ENCODE measurements at places on chromosomes 1 and 21. TPM values are rescaled to one million over a fixed set of nuclear protein-coding genes. Genes with fewer than 3 reads are reported as not detected.
A peak's percentile ranks its signal among the peaks of the same experiment; 100 is the strongest.

GRCh38 chr1:46442317-46443161 lies 47.1 kb upstream of the DMBX1 start:
- DNase-seq, result peak; percentile 75

- no peak for DNase-seq
Observed at GRCh38 chr1:199931666-199932377, 95.7 kb upstream of the NR5A2 start.

The PDC gene
- total RNA-seq, result not detected

DNA sequence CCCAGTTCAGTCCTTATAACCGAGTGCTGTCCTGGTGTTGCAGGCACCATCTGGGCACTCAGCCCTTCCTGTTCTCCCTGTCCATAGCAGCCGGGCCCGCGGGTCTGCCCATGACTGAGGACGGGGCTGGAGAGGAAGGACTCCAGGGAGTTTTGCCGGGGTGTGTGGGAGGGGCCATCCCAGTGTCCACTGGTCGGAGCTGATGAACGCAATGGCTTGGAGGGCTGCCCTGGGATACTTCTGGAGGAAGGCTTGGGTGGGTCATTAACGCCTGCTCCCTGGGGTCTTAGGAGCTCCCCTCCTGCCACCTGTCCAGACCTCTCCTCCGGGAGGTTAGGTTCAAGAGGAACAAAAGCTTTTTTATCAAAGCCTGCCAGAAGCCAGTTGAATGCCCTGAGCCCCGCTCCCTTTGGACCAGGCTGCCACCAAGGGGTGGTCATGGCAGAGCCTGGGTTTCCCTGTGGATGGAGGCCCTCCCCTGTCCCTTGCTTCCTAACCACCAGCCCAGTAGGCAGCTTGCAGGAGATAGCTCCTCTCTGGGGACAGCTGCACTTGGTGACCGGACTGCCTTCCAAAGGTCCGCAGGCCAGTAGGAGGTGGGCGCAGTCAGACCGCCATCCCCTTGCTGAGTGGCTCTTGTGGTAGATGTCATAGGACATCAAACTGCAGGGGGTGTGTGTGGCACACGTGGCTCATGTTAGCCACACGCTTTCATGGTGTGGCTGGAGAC lies 61.3 kb downstream of the TRIM11 start:
- no peak for DNase-seq

The CHODL gene
- total RNA-seq, result 176 TPM

GRCh38 chr21:45352621-45353139 lies 52.3 kb upstream of the COL18A1 start:
- no peak for DNase-seq

DNA sequence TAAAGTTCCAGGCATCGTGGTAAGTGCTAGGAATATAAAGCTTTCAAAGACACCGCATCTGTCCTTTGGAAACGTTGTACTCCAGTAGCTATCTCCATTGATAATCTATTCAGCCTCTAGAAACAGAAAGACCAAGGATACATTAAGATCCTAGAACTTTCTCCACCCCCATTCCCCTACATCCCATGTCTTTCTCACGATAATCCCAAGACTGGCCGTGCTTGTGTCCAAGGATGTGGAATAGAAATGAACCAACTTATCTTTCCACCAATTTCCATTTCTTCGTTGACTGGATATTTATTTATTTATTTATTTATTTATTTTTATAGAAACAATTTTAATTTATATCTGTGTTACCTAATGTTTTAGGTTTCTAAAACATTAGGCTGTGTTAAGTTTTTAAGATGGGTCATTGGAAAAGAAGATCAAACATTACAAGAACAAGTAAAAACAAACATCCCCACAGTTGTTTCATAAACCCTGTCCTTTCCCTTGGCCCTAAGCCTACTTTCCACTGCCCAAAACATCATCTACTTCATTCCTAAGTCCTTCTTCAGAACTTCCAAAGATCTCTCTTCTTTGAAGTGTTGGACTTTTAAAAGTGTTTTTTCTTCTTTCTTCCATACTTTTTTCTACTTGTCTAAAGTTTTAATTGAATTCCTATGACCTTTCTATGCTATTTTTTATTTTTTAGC lies 39.7 kb downstream of the LRRC8C start:
- no peak for DNase-seq

The BCAN gene
- total RNA-seq, result 1.5 TPM

- no peak for DNase-seq
Observed at GRCh38 chr1:203663821-203664220, 37.2 kb downstream of the ATP2B4 start.

The FCRL5 gene
- 0.10 TPM for total RNA-seq

The MED8 gene
- total RNA-seq, result 26.0 TPM

- peak; percentile 82 for DNase-seq
Observed at GRCh38 chr21:17679002-17679600, 66.4 kb upstream of the BTG3 start.

The PWP2 gene
- 26.0 TPM for total RNA-seq

GRCh38 chr1:153375511-153375910 lies at the start of gene S100A12:
Gene S100A12 (minus strand): TSS chr1:153375621. CDS start chr1:153374592, 1,029 bp downstream.
- DNase-seq, result no peak

The MMEL1 gene
- not detected for total RNA-seq

All from tongue (tissue), 3 donors.